Activated T-cell treated with anti-CD3 and anti-CD28 coated beads, Interleukin-2, amount 50 U/mL, for 72 hours (primary cell): ENCODE measurements at places on chromosomes 12 and 14.

- DNase-seq, result no peak
Observed at GRCh38 chr12:112844814-112845565, 53.4 kb downstream of the RPH3A start.

GRCh38 chr12:45298721-45299692, 83.1 kb downstream of the ANO6 start:
- no peak for DNase-seq

- DNase-seq, result no peak
Observed at GRCh38 chr12:50551866-50552265, 47.1 kb downstream of the DIP2B start.

- no peak for DNase-seq
Observed at GRCh38 chr14:77574446-77575115, 41.9 kb downstream of the SPTLC2 start.

DNA sequence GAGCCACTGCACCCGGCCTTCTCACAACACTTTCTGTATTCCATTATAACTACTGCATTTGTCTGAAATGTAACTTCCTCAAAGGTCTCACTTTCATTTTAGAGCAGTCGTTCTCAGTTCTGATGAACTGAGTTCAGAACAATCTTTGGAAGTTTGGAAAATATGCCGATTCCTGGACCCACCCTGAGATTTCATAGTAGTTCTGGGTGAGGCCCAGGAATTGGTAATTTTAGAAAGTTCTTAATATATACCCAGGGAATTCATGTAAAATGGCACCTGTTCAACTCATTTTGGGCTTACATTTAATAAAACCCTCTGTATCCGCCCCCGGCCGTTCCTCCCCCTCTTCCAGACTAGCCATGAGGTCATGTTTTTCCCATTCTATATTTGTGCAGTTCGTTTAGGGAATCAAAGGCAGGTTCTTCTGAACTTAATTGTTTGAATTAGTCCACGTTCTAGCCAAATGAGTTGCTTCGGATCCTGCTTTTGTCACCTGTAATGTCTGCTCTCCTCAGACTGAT, 5.9 kb downstream of the GSG1 start:
- DNase-seq, result no peak

- no peak for DNase-seq
Observed at GRCh38 chr12:53145383-53146260, 34.9 kb upstream of the ZNF740 start.

- DNase-seq, result no peak
Observed at GRCh38 chr12:130711756-130712155, 4.3 kb downstream of the RIMBP2 start.

GRCh38 chr14:23364164-23365035, 572 bp downstream of the EFS start:
- no peak for DNase-seq

DNA sequence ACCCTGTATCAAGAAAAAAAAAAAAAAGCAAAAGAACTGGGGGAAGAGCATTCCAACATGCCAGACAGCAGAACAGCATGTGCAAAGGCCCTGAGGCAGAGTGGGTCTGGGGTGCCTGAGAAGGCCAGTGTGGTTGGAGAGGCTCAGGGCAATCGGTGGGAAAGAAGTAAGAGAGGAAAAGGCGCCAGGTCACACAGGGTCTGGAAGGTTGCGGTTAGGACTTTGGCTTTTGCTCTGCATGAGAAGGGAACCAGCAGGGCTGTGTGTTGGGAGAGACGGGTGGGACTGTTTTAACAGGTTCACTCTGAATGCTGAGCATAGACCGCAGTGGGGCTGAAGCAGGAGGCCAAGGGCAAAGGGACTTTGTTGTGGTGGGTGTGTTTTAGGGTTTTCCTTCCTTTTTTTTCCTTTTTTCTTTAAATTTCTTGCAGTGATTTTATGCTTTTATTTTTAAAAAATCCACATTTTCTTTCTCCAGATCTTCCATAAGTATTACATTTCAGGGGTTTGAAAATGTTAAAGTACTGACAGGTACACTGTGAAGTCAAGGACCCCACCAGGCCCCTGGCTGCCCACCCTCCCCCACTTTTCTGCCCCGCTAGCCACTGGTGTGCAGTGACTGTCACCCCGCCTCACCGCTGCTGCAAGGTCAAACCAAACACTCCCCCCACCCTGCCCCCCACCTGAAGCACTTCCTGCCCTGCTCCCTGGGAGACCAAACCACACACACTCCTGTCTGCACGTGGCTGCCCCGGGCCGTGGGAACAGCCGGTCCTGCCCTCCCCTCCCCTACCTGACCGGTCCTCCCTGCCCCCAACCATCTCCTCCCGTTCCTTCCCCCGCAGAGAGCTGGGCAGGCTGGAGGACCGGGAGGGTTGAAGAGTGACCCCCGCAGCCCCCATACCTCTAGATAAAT, 30.0 kb downstream of the DTX1 start:
- peak; percentile 13 for DNase-seq

DNA sequence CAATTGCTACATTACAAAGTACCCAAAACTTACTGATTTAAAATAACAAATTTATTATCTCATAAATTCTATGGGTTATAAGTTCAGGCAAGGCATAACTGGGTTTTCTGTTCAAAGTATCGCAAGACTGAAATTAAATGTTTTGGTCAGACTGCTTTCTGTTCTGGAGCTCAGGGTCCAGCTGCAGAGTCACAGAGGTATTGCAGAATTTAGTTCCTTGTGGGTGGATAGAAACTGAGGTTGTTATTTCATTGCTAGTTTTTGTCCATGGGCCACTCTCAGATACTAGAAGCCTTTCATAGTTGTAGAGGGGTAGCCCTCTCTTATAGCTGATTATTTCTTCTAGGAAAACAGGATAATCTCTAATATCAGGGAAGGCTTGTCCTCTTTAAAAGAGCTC, 467.9 kb downstream of the TRHDE start:
- DNase-seq, result no peak

GRCh38 chr12:86741531-86741930, 485.3 kb upstream of the MGAT4C start:
- DNase-seq, result no peak

DNA sequence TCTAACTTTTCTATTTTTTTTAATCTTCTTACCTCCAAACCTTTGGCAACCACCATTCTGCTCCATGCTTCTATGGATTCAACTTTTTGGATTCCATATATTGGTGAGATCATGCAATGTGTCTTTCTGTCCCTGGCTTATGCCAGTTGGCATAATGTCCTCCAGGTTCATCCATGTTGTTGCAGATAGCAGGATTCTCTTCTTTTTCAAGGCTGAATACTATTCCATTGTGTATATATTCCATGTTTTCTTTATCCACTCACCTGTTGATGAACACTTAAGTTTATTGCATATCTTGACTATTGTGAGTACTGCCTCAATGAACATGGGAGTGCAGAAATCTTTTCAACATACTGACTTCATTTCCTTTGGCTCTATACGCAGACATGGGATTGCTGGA, 21.2 kb upstream of the SLC38A4 start:
- DNase-seq, result no peak

DNA sequence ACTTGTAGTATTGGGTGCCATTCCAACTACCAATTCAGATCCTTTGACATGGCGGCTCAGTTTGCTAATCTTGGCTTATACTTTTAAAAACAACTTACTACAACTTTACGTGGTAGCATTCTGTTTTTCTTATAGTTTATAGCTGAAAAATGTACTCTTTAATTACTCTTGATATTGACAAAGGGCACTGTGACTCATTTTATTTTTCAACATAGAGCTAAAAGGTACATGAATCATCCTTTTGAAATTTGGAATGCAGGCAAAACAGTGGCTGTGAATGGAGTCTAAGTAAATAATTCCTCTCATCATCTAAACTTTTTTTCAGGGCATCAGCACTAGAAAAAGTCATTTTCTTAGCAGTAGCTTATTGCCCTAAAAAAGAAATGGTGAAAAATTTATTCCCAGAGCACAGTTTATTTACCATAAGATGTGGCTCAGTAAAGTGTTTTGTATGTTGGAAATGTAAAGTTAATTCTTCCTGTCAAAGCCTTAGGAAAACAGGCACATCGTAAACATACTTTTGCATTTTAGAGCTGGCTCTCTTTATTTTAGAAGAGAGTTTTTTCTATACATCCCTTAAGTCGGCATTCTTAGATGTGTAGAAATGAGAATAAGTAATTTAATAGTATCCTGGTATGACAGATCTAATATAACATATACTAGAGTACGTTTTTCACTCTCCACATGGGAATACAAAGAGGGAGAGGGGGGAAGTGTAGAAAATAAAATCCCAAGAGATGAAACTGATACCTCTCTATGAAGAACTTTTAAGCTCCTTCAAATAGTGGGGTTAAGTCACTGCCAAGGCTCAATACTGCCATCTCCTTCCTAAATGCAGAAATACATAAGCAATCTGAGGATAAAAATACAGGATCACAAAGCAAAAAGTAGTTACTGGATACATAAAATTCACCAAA, 55.2 kb downstream of the SLC25A21 start:
- no peak for DNase-seq
